ENCODE measurements at places on chromosomes 1 and 21. TPM values are rescaled to one million over a fixed set of nuclear protein-coding genes. Genes with fewer than 3 reads are reported as not detected.

The OR2T2 gene
- polyA plus RNA-seq = not detected

The FABP3 gene
- 19.8 TPM for polyA plus RNA-seq

The NBPF11 gene
- 8.1 TPM for polyA plus RNA-seq

The CHI3L1 gene
- 6.4 TPM for polyA plus RNA-seq

The ATP6V0B gene
- polyA plus RNA-seq = 130 TPM

The ORC1 gene
- 2.3 TPM for polyA plus RNA-seq

The MFN2 gene
- polyA plus RNA-seq = 53.9 TPM

The LCE7A gene
- polyA plus RNA-seq = not detected

The WNT3A gene
- not detected for polyA plus RNA-seq

The VWA5B1 gene
- polyA plus RNA-seq = not detected

The KPNA6 gene
- polyA plus RNA-seq = 54.4 TPM

The RUNX3 gene
- polyA plus RNA-seq = not detected

The BEND5 gene
- polyA plus RNA-seq = 0.74 TPM

GRCh38 chr1:43991200-43991475, 261 bp upstream of the CCDC24 start:
- DNase-seq = no peak

DNA sequence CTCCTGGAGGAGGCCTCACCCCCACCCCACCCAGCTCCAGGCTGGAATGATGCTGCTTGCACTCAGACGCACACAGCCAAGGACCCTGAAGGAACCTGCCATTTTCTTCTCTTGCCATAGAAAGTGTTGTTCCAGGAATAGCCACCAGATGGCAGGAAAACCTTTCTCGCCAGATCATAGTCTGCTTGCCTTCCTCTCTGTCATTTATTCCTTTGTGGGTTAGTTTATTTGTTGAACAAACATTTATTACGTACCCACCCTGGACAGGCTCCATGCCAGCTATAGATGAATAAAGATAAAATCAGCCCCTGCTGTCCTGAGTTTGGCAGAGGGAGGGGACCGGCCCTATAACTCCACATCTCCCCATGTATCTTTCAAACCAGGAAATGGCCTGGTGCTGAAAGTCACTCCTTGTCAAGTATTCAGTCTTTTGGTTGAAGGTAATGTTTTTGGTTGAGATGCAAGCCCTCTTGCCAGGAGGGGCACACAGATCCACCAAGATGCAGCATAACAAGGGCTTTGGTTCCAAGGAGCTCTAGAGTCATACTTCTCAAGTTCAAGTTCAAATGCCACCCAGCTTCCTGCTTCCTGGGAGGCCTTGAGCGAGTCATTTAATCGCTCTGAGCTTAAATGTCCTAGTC, 7.0 kb upstream of the KCNC4 start:
- DNase-seq = peak; percentile 38

DNA sequence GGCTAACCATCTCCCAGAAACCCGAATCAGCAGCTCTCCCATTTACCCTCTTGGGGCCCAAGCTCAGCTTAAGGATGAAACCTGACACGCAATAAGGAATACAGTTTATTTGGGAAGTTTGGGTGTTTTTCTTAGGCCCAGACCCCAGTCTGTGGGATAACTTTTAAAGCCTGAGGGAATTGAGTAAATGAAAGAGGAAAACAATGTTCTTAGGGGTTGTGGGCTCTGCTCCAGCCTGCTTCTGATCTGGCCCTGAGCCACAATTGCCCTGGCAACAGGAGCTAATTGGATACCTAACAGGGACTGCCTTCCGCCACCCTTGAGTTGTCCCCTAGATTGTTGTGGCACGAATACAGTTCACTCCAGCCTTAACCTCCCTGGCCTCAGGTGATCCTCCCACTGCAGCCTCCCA, 20.1 kb downstream of the DYRK3 start:
- DNase-seq = no peak

DNA sequence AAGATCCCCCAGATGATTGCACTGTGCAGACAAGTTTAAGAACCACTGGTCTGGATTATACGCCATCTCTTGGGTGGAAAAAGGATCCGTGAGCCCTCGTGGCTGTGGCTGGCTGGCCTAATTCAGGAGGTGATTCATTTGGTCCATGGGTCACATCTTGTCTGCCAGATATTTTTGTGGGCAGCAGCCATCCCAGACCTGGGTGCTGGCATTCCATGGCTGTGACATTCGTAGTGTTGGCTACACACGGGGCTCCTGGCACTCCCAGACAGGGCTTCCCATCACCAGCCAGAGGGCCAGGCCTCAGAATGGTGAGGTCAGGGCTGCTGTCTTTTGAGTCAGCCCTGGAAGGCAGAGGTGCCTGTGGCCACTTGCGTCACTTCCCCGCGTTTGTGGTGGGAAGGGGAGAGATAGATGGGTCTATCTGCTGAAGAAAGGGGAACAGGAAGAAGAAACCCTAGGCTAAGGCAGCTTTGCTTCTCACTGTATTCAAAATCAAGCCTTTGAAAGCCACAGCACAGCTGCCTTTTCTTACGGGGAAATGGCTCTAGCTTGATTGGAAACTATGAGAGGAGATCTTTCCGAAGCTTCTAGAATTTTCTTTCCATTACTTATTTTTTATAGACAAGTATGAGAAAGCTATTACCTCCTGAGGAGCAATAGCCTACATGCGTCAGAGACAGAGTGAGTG, 32.4 kb downstream of the EIF2D start:
- DNase-seq = no peak

DNA sequence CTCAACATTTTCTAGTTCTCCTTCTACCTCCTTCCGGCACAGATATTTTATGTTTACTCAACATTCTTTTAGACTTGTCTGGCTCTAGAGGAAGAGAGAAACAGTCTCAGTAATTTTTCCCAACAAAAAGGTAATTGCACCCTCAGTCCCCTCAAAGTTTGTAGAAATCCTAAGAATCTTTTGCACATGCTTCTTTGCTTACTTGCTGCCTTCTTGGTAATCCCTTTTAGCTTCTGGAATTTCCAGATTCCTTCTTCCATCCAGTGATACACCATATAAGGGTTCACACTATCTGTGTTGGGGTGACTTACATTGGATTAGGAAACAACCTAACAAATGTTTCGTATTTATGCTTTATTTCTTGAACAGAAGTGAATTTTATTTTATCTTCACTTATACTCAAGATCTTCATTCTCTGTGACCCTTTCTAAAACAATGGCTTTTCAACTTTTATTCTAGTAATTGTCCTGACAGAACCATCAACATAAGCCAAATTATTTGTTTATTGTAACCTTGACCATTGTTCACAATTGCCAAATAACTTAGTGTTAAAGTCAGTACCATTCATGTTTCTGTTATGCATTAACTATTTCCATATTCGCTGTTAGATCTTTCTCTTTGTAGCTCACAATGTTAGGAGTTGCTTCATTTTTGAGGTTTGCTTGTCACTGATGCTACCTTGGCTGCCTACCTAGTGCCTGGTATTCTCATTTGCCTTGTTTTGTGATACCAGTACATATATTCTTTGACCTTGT, 238.1 kb downstream of the HMCN1 start:
- DNase-seq = no peak

DNA sequence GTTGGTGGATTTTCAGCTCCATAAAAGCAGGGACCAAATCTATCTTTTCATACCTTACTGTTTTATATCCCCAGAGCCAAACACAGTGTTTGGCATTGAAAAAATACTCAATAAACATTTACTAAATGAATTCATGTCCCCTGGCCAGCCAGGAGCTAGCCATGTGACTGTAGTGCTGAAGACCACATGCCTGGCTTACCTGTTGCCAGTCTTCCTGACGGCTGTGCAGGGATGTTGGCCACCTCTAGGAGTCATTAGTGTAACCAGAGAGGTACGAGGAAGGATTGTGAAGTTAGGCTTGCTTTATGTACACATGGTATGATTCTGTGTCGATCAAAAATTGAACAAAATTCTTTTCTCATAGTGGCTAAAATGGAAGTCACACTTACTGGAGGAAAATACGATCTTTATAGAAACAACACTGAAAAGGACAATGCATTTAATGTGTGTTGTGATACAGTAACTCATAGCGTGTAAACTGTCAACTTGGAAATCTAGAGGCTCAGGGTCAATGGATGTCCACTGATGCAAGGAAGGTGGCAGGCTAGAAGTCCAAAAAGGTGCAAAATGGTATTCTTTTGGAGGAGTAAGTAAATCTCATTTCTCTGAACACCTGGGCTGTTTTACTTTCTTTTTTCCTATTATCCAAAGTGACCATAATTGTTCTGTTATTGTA, 60.9 kb downstream of the FGGY start:
- no peak for DNase-seq

DNA sequence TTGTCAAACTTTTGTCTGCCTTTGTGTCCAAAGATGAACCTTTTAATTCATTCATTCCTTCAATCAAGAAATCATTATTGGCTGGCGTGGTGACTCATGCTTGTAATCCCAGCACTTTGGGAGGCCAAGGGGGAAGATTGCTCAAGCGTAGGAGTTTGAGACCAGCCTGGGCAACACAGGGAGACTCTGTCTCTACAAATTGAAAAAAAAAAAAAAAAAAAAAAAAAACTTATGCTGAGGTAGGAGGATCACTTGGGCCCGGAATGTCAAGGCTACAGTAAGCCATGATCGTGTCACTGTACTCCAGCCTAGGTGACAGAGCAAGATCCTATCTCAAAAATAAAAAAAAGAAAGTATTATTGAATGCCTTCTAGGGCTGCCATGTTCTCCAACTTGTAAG, 51.3 kb upstream of the CXADR start:
- DNase-seq = no peak

- no peak for DNase-seq
Observed at GRCh38 chr1:183024317-183025009, 1.2 kb downstream of the LAMC1 start.

GRCh38 chr1:245788269-245788668, 633.5 kb downstream of the KIF26B start:
- peak; percentile 90 for DNase-seq

GRCh38 chr1:101914473-101915242, 82.1 kb downstream of the OLFM3 start:
- no peak for DNase-seq

- DNase-seq = peak; percentile 34
Observed at GRCh38 chr1:241842565-241842964, 5.4 kb upstream of the EXO1 start.

GRCh38 chr1:38029685-38030511, 16.7 kb downstream of the POU3F1 start:
- DNase-seq = no peak

DNA sequence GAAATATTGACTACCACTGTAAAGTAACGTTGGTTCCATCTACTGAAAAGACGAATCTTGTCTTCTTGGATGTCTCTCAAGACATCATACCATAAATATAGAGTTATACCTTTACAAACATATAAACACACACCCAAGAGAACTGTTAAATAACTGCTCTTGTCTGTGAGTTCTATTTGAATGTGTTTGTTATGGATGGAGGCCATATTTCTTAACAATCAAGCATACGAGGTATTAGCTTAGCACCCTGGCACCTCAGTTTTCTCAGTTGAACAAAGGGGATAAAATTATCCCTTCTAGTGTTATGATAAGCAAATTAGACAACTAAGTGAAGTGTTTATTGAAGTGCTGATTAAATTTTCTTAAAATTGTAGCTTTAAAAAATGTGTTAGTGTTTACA, 336.6 kb upstream of the ZRANB2 start:
- DNase-seq = no peak

DNA sequence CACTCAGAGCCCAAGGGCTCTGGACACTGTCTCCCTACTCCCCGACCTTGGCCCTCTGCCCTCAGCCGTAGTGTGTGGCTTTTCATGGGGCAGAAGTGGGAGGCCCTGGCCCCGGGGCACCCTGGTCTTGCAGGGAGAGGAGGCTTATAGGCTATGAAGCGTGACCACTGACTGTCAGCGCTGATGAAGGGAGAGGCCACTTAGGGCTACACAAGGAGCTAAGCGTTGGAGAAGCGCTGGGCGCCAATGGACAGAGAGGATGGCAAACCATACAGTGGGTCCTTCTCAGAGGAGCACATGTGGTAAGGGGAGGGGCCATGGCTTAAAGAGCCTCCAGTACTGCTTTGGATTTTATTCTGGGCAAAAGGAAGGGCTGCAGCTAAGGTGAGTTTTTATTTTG, 7.9 kb downstream of the CRABP2 start:
- DNase-seq = no peak

All from AG04450 (cell line).